ENCODE measurements at places on chromosomes 5 and 9.

GRCh38 chr5:74280306-74280705, 360.2 kb downstream of the ENC1 start:
- no peak overlapping the region for H3K4me3 ChIP-seq
- no peaks in the 10 kb centered on the region for H3K36me3 ChIP-seq
- no peaks in the 10 kb centered on the region for H3K4me1 ChIP-seq
- no peak overlapping the region for H3K27ac ChIP-seq

DNA sequence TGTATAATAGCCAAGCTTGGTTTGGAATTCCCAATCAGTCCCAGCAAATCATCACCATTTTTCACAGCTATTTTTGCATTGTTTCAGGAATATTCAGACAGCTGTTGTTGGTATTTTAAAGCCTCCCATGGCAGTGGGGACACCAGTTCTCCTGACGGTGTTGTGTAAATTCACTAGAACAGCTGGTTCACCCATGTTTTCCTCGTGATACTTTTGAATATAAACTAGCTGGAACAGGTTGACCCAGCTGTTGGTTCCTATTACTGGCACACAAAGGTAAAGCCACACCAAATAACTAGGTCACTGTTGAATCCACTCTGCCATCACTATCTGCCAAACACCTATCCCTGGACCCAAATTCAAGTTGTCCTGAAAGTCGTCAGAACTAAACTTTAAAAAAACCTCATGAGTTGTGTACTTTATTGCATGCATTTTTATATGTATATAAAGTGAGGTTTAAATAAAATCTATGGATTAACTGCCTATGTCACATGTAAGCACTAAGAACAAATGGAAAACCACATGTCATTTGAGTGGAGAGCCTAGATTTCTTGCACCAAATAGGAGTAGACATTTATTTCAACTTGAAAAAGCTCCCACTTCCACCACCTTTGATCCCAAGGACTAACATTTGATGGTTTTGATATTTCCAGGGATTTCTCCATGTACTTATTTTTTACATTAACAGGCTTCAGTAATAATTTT, 121.9 kb upstream of the PIK3R1 start:
- H3K27ac ChIP-seq: no peak overlapping the region
- no peaks in the 10 kb centered on the region for H3K4me1 ChIP-seq
- no peak overlapping the region for H3K4me3 ChIP-seq
- H3K36me3 ChIP-seq: no peaks in the 10 kb centered on the region
- H3K27me3 ChIP-seq: no peaks in the 10 kb centered on the region

GRCh38 chr9:14314424-14314928, 535 bp upstream of the NFIB start:
- H3K4me1 ChIP-seq: peaks cover 16% of the 10 kb centered on the region
- no peak for DNase-seq
- H3K27me3 ChIP-seq: peaks cover 53% of the 10 kb centered on the region
- peak overlapping the region; percentile 72 for H3K4me3 ChIP-seq

DNA sequence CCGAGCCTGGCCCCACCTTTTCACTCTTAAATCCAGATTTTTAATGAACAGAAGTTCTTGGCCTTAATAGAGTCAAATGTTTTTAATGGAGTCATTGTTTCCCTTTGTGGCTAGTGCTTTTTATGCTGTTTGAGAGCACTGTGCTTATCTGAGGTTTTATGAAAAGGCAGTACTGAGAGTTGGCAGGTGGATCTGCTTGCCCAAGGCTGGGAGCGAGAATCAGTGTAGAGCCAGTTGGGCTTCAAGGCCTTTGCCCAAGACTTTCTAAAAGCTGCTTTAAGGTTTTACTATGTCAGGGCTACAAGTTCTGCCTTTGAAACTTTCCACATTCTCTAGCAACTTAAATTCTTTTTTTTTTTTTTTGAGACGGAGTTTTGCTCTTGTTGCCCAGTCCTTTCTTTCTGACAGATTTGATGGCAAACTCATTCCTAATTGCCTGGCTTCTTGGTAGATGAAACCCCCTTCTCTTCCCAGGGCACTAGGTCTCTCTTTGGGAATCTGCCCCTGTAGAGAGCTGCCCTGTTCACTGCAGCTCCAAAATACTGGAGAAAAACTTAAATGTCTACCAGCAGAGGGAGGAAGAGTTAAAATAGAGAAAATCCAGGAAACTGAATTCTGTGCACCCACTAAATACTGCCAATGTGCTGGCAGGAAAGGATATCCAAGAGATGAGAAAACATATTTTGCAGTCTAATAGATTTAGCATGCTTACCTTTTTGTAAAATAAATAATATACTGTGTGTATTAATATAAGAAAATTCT, 36.9 kb upstream of the CDK20 start:
- peaks cover 12% of the 10 kb centered on the region for H3K4me1 ChIP-seq
- H3K27ac ChIP-seq: no peak overlapping the region
- no peaks in the 10 kb centered on the region for H3K27me3 ChIP-seq
- no peak overlapping the region for H3K4me3 ChIP-seq
- no peaks in the 10 kb centered on the region for H3K36me3 ChIP-seq
- no peak for DNase-seq

- H3K4me1 ChIP-seq: peaks cover 16% of the 10 kb centered on the region
- no peak for DNase-seq
- no peak overlapping the region for H3K4me3 ChIP-seq
- no peak overlapping the region for H3K27ac ChIP-seq
- H3K36me3 ChIP-seq: no peaks in the 10 kb centered on the region
These were observed 15.5 kb upstream of the CTNNA1 start for GRCh38 chr5:138737494-138738265.

- no peak overlapping the region for H3K27ac ChIP-seq
- DNase-seq: no peak
- no peak overlapping the region for H3K4me3 ChIP-seq
- peaks cover 7% of the 10 kb centered on the region for H3K4me1 ChIP-seq
- no peaks in the 10 kb centered on the region for H3K36me3 ChIP-seq
These were observed 26.5 kb downstream of the AQP7 start for GRCh38 chr9:33375841-33376321.

- peak within 1 kb of the TSS; percentile 50 for H3K27ac ChIP-seq
- H3K36me3 ChIP-seq: peaks cover 10% of the 10 kb centered on the region
- H3K27me3 ChIP-seq: peaks cover 33% of the 10 kb centered on the region
- H3K4me1 ChIP-seq: no peaks in the 10 kb centered on the region
- no peak for DNase-seq
- H3K4me3 ChIP-seq: no peak within 1 kb of the TSS
These were observed at the start of gene PCDHA13 for GRCh38 chr5:140881889-140882590. Gene PCDHA13 (plus strand): TSS chr5:140882124. CDS start chr5:140882269, 145 bp downstream.

- no peak overlapping the region for H3K27ac ChIP-seq
- no peaks in the 10 kb centered on the region for H3K27me3 ChIP-seq
- H3K36me3 ChIP-seq: no peaks in the 10 kb centered on the region
- H3K4me1 ChIP-seq: no peaks in the 10 kb centered on the region
- no peak overlapping the region for H3K4me3 ChIP-seq
These were observed 20.2 kb upstream of the SPARC start for GRCh38 chr5:151706906-151707305.

DNA sequence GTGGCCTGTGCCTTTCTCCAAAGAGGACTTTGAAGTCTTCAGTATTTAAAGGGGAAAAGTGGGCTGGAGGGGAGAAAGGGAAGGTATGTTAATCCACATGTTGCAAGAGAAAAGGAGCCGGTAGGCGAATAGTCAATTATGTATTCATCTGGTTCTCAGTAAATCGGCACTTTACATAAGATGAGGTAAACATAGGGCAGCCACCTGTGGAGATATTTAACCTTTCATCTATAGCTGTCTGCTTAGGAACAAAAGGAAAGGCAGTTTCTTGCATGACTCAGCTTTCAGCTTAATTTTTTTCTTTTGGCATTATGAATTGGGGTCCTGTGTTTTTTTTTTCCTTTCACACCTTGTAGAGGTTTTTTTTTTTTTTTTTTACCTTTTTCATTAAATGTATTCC, 42.2 kb downstream of the FGD3 start:
- peaks cover 89% of the 10 kb centered on the region for H3K4me1 ChIP-seq
- peak overlapping the region; percentile 27 for H3K4me3 ChIP-seq
- no peaks in the 10 kb centered on the region for H3K27me3 ChIP-seq
- peaks cover 68% of the 10 kb centered on the region for H3K36me3 ChIP-seq

GRCh38 chr5:83368835-83369234, 102.7 kb upstream of the VCAN start:
- no peaks in the 10 kb centered on the region for H3K36me3 ChIP-seq
- no peaks in the 10 kb centered on the region for H3K4me1 ChIP-seq
- H3K27me3 ChIP-seq: peaks cover 6% of the 10 kb centered on the region
- no peak for DNase-seq
- no peak overlapping the region for H3K27ac ChIP-seq

DNA sequence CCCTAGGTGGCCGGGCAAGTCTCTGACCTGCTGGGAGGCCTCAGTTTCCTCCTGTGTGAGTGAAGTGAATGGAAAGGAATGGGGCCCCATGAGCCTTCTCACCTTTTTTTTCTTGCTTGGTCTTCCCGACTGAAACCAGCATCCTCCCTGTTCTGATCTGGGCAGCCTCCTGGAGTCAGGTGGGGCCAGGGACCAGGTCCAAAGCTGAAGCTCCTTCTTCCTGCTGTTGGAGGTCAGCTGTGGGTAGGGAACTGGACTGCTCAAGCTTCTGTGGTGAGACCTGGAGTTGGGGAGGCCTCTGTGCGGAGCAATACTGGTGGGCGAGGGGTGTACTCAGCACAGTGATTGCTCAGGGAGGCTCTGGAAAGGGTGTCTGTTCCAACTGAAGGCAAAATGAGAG, 99.7 kb downstream of the PCSK1 start:
- H3K4me3 ChIP-seq: no peak overlapping the region
- no peak for DNase-seq
- peaks cover 6% of the 10 kb centered on the region for H3K4me1 ChIP-seq
- peaks cover 10% of the 10 kb centered on the region for H3K27me3 ChIP-seq
- H3K36me3 ChIP-seq: no peaks in the 10 kb centered on the region
- H3K27ac ChIP-seq: no peak overlapping the region

- H3K27me3 ChIP-seq: peaks cover 44% of the 10 kb centered on the region
- DNase-seq: no peak
- peaks cover 12% of the 10 kb centered on the region for H3K4me1 ChIP-seq
- no peak overlapping the region for H3K4me3 ChIP-seq
These were observed 6.5 kb upstream of the EGFL7 start for GRCh38 chr9:136656183-136656738.

DNA sequence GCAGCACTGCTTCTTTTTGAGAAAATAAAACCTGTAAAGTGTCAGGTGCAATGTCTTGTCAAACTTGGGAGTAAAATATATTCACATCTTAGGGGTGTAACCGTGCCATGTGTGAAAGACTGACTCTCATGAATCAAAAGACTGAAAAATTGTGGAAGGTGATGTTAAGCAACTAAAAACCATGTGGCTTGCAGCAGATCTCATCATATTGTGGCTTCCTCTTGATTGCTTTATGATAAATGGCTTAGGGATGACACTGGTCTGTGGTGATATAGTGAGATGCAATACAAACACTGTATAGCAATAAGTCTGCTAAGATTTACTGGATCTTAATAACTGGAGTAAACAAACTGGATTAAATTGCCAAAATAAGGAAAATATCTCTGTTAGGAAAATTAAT, 321.6 kb downstream of the EDIL3 start:
- H3K4me3 ChIP-seq: no peak overlapping the region
- H3K4me1 ChIP-seq: no peaks in the 10 kb centered on the region
- no peak overlapping the region for H3K27ac ChIP-seq
- H3K36me3 ChIP-seq: no peaks in the 10 kb centered on the region

GRCh38 chr9:70044490-70045307, 1.1 kb downstream of the MAMDC2 start:
- DNase-seq: no peak
- peaks cover 48% of the 10 kb centered on the region for H3K27me3 ChIP-seq
- no peak overlapping the region for H3K4me3 ChIP-seq
- no peaks in the 10 kb centered on the region for H3K36me3 ChIP-seq
- no peak overlapping the region for H3K27ac ChIP-seq
- peaks cover 5% of the 10 kb centered on the region for H3K4me1 ChIP-seq

DNA sequence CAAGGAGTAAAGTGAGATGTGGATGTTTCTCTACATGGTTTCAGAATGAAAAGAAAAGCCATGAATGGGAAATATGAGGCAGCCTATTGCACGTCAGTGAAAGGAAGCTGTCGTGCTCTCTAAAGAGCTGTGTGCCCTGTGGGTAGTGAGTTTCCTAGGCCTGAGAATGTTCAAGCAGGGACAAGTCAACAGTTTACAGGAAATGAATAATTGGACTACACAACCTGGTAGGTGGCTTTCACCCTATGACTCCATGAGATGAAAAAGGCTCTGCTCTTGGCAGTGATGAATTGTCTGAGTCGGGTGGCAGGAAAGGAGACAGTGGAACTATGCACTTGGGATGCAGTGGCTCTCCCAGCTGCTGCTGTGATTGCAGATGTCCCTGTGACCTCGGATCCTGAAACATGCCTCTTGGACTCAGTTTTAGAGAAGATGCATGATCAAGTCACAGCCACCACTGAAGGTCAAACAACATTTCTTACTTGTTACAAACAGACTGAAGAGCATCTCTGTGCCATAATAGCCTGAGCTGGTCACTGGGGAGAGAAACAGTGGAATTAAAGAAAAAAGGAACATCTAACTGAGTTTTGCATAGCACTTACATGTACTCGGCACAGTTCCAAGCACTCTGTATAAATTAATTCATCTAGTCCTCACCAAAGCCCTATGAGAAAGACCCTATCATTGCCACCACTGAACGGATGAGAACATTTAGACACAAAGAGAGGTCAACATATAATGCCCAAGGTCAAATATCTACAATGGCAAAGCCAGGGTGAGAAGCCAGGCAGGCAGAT, 293.7 kb downstream of the SPOCK1 start:
- no peak overlapping the region for H3K4me3 ChIP-seq
- H3K36me3 ChIP-seq: no peaks in the 10 kb centered on the region
- no peaks in the 10 kb centered on the region for H3K4me1 ChIP-seq
- DNase-seq: no peak

- H3K4me1 ChIP-seq: no peaks in the 10 kb centered on the region
- no peak for DNase-seq
- no peak overlapping the region for H3K27ac ChIP-seq
- H3K36me3 ChIP-seq: no peaks in the 10 kb centered on the region
- H3K4me3 ChIP-seq: no peak overlapping the region
- H3K27me3 ChIP-seq: peaks cover 29% of the 10 kb centered on the region
These were observed 15.9 kb upstream of the DMRT2 start for GRCh38 chr9:1034271-1034670.

DNA sequence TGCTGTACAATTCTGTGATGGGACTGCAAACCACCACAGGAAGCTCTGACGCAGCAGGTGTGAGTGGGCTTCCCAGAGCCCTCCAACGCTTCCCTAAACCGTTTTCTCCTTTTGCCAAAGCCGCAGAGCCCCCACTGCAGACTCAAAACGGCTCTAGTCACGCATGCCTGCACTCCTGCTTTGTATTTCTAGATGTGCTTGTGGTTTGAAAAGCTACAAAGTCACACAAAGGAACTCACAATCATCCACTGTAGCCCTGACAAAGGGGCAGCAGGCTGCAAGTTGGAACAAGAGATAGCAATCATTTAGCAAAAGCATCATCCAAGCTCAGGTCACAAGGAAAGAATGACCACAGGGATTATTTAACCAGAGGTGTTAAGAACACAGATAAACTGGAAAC, 79.3 kb downstream of the PTPN3 start:
- no peak overlapping the region for H3K27ac ChIP-seq
- peaks cover 19% of the 10 kb centered on the region for H3K4me1 ChIP-seq
- no peak overlapping the region for H3K4me3 ChIP-seq

Measured in activated naive CD4-positive, alpha-beta T cell treated with anti-CD3 and anti-CD28 coated beads for 36 hours (primary cell).